ENCODE measurements at places on chromosomes 2 and 18.

DNA sequence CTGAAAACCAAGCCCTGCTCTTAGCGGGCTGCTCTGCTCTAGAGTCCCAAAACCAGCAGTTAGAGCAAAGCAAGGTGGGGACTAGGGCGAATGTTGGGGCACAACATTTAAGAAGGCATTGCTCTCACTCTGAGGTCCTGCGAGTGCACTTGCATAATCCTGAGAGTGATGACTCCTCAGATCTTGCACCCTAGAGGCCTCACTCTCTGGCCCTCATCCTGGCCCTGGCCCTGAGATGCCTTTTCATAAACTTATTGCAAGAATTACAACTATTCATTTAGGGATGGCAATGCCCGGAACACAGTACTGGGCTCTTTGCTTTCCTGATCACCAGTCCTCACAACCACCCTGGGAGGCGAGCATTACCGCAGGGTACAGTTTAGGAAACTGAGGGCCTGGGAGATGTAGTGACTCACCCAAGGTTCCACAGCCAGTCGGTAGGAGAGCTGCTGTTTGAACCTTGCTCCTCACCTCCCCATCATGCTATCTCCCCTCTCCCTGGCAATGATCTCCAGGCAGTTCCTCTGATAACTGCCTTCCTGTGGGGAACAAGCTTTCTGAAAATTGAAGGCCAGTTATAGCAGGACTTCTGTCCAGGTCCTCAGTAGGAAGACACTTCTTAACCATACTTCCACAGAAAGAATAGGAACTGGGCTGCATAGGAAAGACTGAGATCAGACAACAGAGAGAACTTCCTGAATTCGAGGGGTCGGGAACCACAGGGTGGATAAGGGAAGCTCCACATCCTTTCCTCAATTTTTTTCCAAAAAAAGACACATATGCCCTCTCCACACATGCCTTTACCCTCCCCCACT lies 91.3 kb downstream of the TNS1 start:
- no peak for DNase-seq

- no peak for DNase-seq
Observed at GRCh38 chr2:23789012-23789411, 137.9 kb downstream of the ATAD2B start.

GRCh38 chr2:135320465-135321355 lies 210.3 kb downstream of the ZRANB3 start:
- DNase-seq, result no peak

- DNase-seq, result no peak
Observed at GRCh38 chr2:122635686-122636085, 880.2 kb downstream of the TSN start.

DNA sequence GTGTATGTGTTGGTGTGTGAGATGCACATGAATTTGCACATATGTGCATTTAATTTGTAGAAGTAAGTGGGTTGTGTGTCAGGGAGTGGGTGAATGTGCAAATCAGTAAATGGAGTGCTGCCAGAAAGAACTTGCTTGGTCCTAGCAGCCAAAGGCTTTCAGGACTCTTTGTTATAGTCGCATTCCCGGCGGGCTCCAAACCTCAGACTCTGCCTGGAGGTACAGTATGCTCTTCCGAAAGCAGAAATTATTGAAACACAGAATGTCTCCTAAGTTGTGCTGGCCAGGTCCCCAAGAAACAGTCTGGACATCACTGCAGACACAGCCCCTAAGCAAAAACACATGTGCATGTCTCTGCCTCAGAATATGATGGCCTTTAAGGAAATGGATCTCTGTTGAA lies 232.4 kb downstream of the INSIG2 start:
- no peak for DNase-seq

- DNase-seq, result no peak
Observed at GRCh38 chr18:44897816-44898215, 217.1 kb downstream of the SETBP1 start.

- no peak for DNase-seq
Observed at GRCh38 chr2:39948016-39948719, 169.1 kb upstream of the THUMPD2 start.

DNA sequence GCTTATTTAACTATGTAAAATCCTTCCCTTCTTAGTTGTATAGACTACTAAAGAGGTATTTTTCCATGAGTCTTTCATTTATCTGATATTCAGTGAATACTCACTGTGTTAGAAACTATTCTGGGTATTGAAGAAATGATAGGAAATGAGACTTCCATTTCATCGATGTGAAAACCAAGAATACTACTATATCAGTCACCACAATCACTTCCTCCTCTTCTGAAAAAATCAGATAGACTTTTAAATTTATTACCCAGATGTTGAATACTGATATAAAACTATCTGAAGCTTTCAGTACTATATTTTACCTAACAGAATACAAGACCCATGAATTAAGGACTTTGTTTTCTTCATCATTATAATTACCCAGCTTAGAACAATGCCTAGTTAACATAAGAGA lies 1801.1 kb upstream of the CELF4 start:
- DNase-seq, result no peak

GRCh38 chr2:25620077-25620476 lies 53.3 kb downstream of the DTNB start:
- no peak for DNase-seq

GRCh38 chr18:37937287-37937686 lies 371.7 kb upstream of the CELF4 start:
- no peak for DNase-seq

- no peak for DNase-seq
Observed at GRCh38 chr2:241746084-241746483, 11.7 kb downstream of the D2HGDH start.

DNA sequence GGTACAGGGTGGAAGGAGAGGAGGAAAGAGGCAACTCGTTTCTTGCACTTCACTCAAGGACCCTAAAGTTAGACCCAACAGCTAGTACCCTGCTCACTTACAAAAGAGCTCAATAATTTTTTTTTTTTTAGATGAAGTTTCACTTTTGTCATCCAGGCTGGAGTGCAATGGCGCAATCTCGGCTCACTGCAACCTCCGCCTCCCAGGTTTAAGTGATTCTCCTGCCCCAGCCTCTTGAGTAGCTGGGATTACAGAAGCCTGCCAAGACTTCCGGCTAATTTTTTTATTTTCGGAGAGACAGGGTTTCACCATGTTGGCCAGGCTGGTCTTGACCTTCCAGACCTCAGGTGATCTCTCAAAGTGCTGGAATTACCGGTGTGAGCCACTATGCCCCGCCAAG lies 4.1 kb downstream of the ASB3 start:
- DNase-seq, result no peak

DNA sequence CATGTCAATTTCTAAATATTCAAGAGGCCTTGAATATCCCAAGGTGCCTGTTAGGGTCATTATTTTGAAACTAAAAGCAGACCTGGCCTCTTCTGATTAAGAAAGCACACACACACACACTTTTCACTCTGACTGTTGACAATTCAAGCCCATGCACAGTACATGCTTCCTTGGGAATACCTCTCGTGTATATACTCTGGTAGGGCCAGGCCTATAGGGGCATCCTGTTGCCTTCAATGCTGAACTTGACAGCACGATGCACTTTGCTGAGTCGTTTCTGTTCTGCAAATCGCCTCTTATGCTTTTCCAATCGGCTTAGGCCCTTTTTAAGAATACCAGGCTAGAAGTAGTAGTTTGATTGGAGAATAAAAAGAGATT lies 40.6 kb downstream of the IWS1 start:
- DNase-seq, result no peak

- DNase-seq, result no peak
Observed at GRCh38 chr18:56962322-56962721, 184.6 kb upstream of the BOD1L2 start.

- no peak for DNase-seq
Observed at GRCh38 chr18:45050712-45051601, 370.3 kb downstream of the SETBP1 start.

DNA sequence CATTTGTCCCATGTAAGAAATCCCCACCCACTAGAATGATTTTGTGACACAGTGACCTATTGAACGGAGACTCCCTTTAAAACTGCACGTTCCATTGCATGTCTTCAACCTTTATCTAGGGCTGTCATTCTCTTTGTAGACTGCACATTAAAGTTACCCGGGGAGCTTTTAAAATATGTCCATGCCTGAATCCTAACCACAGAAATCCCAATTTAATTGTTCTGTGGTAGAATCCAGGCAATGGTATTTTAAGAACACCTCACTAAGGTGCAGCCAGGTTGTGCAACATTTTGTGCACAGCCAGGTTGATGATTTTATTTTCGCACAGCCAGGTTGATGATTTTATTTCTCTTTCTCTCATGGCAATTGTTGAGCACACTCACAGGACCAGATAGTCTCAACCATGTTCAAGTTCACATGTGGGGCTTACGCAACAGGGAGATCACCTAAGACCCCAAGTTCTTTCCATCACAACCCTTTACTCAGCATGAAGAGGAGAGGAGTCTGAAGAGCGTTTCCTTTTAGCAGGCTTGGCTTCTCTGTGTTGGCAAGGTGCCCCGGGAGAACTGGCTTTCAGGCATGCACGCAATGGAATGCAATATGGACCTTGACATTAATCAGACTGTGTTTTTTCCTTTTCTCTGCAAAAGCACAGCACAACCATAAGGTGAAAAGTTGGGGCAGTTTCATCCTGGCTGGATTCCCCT lies 467.3 kb upstream of the ETAA1 start:
- peak; percentile 62 for DNase-seq

GRCh38 chr18:27668158-27668557 lies 483.1 kb upstream of the CHST9 start:
- no peak for DNase-seq

- DNase-seq, result no peak
Observed at GRCh38 chr18:74255131-74255616, 36.6 kb downstream of the CYB5A start.

DNA sequence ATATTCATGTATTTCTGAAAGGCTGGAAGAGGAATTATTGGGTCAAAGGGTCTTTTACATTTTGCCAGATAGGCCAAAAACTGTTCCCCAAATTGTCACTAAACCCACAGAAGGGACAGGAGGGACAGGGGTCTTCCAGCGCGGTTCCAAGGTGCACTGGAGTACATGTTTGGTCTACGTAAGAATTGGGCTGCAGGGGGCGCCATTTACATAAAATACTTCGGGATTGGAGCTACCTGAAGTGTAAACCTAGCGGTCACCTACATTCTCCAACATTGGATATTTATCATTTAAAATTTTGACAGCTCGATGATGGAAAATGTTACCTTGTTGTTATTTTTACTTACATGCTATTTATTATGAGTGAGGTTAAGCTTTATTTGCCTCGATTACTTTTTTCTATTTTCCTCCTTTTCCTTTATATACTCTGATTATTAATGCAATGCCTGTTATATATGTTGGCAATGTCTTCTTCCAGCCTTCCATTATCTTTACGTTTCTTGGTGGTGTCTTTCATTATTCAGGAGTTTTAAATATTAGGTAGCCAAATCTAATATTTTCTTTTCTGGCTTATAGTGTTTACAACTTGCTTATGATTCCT lies 43.0 kb upstream of the RAB6C start:
- DNase-seq, result no peak

DNA sequence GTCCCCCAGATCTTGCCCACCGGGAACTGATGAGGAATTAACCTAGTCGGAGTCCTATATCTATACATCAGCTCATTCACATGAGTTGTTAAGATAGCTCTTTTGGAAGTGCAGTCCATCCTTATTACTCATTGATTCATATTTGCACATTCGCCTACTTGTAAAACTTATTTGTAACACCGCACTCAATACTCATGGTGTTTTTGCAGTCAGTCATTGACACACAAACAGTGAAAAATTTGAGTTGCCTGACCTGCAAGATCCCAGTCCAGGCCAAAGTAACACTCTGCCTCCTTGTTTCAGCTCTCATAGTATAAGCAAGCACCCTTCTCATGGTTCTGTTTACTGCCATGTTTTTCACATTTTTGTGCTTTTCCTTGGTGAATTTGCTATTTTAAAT lies 180.6 kb downstream of the CTIF start:
- DNase-seq, result no peak

- DNase-seq, result no peak
Observed at GRCh38 chr18:36403896-36404820, 106.6 kb downstream of the FHOD3 start.

- no peak for DNase-seq
Observed at GRCh38 chr2:2754940-2755339, 423.9 kb upstream of the MYT1L start.

DNA sequence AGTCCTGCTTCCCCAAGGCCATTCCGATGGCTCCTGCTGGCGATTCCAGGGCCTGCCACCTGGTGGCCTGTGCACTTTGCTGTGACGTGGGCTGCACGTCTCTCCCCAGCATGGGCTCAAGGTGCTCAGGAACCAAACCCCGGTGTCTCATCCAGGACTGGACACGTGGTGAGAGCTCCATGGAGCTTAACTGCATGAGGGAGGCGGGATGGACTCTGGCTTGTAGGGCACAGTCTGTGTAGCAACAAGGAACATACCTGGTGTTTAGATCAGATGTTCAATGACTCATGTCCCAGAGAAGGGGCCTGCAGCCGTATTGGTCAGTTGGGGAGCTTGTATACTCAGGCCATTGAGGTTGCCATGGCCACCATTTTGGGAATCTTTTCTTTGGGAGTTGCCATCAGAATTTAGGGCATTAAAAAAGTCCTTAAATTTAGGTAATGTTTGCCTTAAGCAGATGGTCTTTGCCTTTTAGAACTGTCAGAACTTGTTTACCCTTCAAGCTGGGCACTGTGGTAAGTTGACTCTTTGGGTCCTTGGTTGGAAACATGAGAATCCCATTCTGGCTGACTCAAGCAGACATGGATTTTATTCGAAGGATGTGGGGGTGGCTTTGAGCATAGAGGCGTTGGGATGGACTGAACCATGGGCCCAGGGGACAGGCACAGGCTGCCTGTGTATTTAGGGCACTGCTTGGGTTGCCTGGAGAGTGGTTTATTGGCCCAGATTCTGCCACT lies 21.0 kb downstream of the AGAP1 start:
- peak; percentile 91 for DNase-seq

GRCh38 chr2:221969087-221969829 lies 329.5 kb downstream of the PAX3 start:
- no peak for DNase-seq

- no peak for DNase-seq
Observed at GRCh38 chr2:206867006-206867405, 72.3 kb upstream of the CPO start.

GRCh38 chr2:69241093-69241492 lies 145.9 kb downstream of the GFPT1 start:
- no peak for DNase-seq

GRCh38 chr2:170362313-170362870 lies 184.4 kb downstream of the MYO3B start:
- no peak for DNase-seq

Measured in Peyer's patch (tissue), 4 donors.